Nephron progenitor cell (in vitro differentiated cells): ENCODE measurements at places on chromosomes 12 and 14.

DNA sequence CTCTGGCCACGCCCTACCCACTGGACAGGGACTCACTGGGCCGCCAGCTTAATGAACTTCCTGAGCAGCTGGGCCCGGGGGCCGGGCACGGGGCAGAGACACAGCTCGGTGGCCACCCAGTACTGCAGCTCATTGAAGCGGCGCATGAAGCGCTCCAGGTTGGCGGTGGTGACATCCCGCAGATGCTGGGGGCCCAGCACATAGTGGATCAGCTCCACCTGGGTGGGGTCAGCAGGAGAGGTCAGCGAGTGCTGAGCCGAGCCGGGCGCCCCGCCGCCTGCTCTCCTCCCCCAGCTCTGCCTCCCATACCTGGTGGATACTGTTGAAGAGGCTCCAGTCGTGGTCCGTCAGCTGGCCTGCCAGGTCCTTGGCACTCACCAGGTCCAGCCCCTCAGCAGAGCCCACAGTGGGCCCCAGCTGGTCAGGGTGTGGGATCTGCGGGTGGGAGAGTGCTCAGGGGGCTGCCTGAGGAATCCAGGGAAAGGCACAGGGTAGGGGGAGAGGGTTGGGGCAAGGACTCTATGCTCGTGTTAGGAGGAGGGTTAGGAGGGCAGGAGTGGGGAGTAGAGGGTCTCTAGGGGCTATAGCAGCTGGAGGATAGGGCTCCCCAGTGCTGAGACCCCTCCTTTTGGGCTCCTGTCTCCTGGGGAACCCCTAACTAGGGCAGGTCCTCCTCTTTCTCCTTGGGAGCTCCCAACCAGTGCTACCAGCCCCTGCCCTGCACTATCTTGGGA is 15.5 kb upstream of the ENDOU start:
- H3K36me3 ChIP-seq: no peaks in the 10 kb centered on the region
- H3K27me3 ChIP-seq: no peaks in the 10 kb centered on the region
- H3K4me3 ChIP-seq: no peak overlapping the region
- no peak for DNase-seq
- peaks cover 84% of the 10 kb centered on the region for H3K4me1 ChIP-seq

DNA sequence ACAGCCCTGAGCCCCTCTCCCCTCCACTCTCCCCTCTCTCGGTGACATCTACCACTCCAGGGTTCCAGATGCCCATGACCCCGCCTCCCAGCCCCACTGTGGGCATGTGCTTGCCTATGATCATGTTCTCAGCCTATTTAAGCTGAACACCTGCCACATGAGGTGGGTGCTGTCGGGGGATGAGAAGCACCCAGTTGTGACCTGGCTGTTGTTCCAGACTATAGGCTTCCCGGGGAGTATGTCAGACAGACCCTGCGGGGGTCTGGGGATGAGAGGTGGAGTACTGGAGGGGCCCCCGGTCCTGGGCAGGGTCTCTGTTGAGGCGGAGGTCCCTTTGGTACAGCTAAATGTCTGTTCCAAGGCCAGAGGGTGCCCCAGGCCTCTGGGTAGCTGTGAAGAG is 6.0 kb downstream of the VSX2 start:
- no peak for DNase-seq
- peaks cover 49% of the 10 kb centered on the region for H3K4me1 ChIP-seq
- H3K4me3 ChIP-seq: no peak overlapping the region
- H3K27me3 ChIP-seq: peaks cover 89% of the 10 kb centered on the region

- peak overlapping the region; percentile 68 for H3K27ac ChIP-seq
- H3K27me3 ChIP-seq: peaks cover 3% of the 10 kb centered on the region
- H3K36me3 ChIP-seq: no peaks in the 10 kb centered on the region
- H3K4me1 ChIP-seq: peaks cover 25% of the 10 kb centered on the region
- no peak for DNase-seq
- no peak overlapping the region for H3K4me3 ChIP-seq
These were observed 121.8 kb downstream of the TBC1D30 start for GRCh38 chr12:64946132-64946829.

DNA sequence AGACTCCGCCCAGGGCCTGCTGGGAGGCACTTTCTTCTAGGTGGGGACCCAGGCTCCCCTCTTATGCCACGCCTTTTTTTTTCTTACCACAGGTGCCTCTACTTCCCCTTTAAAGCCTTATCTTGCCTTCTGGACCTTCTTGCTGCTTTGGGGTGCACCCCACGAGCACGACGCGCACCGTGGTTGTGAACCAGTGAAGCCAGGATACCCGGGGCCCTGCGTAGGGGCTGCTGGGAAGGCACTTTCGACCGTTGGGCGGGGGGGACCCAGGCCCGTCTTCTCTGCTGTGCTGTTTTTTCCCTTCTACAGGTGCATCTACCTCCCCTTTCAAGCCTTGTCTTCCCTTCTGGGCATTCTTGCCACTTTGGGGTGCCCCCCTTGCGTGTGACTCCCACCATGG is 305.4 kb downstream of the ALG10 start:
- peaks cover 5% of the 10 kb centered on the region for H3K27me3 ChIP-seq
- DNase-seq: no peak
- peaks cover 9% of the 10 kb centered on the region for H3K36me3 ChIP-seq
- no peaks in the 10 kb centered on the region for H3K4me1 ChIP-seq
- H3K27ac ChIP-seq: no peak overlapping the region

- no peak overlapping the region for H3K4me3 ChIP-seq
- no peaks in the 10 kb centered on the region for H3K36me3 ChIP-seq
- no peak overlapping the region for H3K27ac ChIP-seq
- H3K27me3 ChIP-seq: no peaks in the 10 kb centered on the region
These were observed 508.6 kb downstream of the FLRT2 start for GRCh38 chr14:86038387-86039042.

GRCh38 chr12:10635306-10635705 is 21.9 kb upstream of the MAGOHB start:
- no peak for DNase-seq
- H3K27ac ChIP-seq: no peak overlapping the region
- no peak overlapping the region for H3K4me3 ChIP-seq
- H3K27me3 ChIP-seq: no peaks in the 10 kb centered on the region
- H3K36me3 ChIP-seq: no peaks in the 10 kb centered on the region

DNA sequence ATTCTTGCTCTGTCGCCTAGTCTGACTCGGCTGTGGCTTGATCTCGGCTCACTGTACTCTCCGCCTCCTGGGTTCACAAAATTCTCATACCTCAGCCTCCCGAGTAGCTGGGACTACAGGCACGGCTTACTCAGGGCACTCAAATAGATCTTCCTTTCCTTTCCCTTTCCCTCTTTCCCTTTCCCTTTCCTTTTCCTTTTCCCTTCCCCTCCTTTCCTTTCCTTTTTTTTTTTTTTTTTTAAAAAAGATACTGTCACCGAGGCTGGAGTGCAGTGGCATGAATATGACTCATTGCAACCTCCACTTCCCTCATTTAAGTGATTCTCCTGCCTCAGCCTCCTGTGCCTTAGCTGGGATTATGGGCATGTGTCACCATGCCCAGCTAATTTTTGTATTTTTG is 86.0 kb downstream of the AEBP2 start:
- H3K27me3 ChIP-seq: peaks cover 4% of the 10 kb centered on the region
- no peak for DNase-seq
- peak overlapping the region; percentile 24 for H3K27ac ChIP-seq
- H3K4me3 ChIP-seq: no peak overlapping the region
- H3K4me1 ChIP-seq: no peaks in the 10 kb centered on the region

- H3K27me3 ChIP-seq: peaks cover 3% of the 10 kb centered on the region
- H3K27ac ChIP-seq: no peak overlapping the region
- H3K36me3 ChIP-seq: peaks cover 52% of the 10 kb centered on the region
- H3K4me3 ChIP-seq: no peak overlapping the region
These were observed 36.9 kb downstream of the NRDE2 start for GRCh38 chr14:90294872-90295271.

GRCh38 chr12:15977999-15978951 is 67.1 kb downstream of the DERA start:
- peak overlapping the region; percentile 87 for H3K27ac ChIP-seq
- DNase-seq: no peak
- no peaks in the 10 kb centered on the region for H3K27me3 ChIP-seq
- peaks cover 79% of the 10 kb centered on the region for H3K4me1 ChIP-seq

GRCh38 chr12:23528316-23528715 is 421.2 kb downstream of the SOX5 start:
- no peak overlapping the region for H3K27ac ChIP-seq
- no peaks in the 10 kb centered on the region for H3K4me1 ChIP-seq
- H3K4me3 ChIP-seq: no peak overlapping the region
- no peak for DNase-seq
- H3K27me3 ChIP-seq: no peaks in the 10 kb centered on the region

- H3K27me3 ChIP-seq: peaks cover 9% of the 10 kb centered on the region
- DNase-seq: no peak
- no peaks in the 10 kb centered on the region for H3K36me3 ChIP-seq
- H3K4me3 ChIP-seq: no peak overlapping the region
- peaks cover 12% of the 10 kb centered on the region for H3K4me1 ChIP-seq
These were observed 7.6 kb upstream of the NR4A1 start for GRCh38 chr12:52043386-52044212.

DNA sequence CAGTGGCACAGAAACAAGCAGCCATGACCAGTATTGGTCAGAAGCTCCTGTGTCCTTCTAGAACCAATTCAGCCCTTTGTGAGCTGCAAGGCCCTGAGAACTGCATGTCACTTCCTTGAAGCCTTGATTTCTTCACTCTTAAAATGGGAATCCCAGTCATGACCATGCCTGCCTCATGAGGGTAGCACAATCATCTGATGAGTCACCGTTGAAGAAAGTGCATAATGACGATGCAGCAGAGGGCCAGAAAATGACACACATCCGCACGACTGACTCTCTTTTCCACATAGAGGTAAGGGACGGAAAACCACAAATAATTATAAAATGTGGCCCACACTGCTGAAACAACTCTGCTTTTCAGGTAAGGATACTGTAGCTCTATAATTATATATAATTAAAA is 777.4 kb downstream of the BCL11B start:
- no peak overlapping the region for H3K4me3 ChIP-seq
- no peaks in the 10 kb centered on the region for H3K36me3 ChIP-seq
- H3K27ac ChIP-seq: no peak overlapping the region
- H3K4me1 ChIP-seq: peaks cover 12% of the 10 kb centered on the region
- no peak for DNase-seq

DNA sequence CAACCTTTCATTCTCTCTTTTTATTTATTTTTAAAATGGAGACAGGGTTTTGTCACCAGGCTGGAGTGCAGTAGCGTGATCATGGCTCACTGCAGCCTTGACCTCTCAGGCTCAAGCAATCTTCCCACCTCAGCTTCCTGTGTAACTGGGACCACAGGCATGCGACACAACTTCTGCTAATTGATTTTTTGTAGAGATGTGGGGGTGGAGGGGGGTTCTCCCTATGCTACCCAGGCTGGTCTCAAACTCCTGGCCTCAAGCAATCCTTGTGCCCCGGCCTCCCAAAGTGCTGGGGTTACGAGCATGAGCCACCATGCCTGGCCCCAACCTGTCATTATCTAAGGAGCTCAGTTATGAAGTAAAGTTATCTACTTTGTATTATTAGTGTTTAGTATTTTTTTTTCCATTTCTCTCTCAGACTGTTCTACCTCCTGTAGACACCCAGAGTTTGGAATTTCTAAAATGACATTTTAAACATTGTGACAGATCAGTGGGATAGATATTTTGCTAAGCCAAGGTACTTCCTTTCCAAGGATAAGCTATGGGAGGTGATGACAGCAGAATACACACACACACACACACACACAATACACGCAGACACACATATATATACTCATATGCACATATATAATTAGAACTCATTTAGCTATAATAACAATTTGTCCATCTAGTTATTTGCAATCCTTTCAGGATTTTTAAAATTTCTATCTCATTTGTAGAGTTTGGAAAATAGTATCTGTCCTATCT is 2.1 kb upstream of the USP44 start:
- no peak overlapping the region for H3K27ac ChIP-seq
- peaks cover 51% of the 10 kb centered on the region for H3K27me3 ChIP-seq
- no peak for DNase-seq
- H3K4me1 ChIP-seq: peaks cover 5% of the 10 kb centered on the region
- H3K36me3 ChIP-seq: peaks cover 8% of the 10 kb centered on the region
- no peak overlapping the region for H3K4me3 ChIP-seq

GRCh38 chr12:124909831-124910560 is 4.5 kb downstream of the UBC start:
- no peak for DNase-seq
- H3K27ac ChIP-seq: no peak overlapping the region
- H3K36me3 ChIP-seq: peaks cover 41% of the 10 kb centered on the region
- H3K4me1 ChIP-seq: peaks cover 58% of the 10 kb centered on the region
